ENCODE measurements at places on chromosomes 6 and 20.

DNA sequence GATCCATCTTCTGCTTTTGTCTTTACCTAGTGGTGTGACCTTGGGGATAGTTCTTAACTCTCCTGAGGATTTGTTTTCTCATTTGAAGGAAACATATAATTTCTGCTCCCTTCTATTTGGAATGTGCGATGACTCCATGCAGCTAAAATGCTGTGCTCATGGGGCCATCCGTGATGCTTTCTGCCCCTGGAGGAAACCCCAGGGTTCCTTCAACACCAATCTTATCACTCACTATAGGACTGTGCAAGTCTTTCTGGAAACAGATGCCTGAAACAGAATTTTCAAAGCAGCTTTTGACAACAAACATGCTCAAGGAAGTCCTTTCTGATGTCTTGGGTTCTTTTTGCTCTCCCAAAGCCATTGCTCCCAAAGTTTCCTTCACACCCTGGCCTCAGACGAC, 128.8 kb upstream of the GGTLC1 start:
- no peak for DNase-seq

GRCh38 chr6:8764733-8765132, 329.4 kb upstream of the SLC35B3 start:
- DNase-seq = no peak

- no peak for DNase-seq
These were observed 266.6 kb downstream of the COL12A1 start for GRCh38 chr6:74939151-74939708.

GRCh38 chr6:105021399-105021798, 64.5 kb downstream of the LIN28B start:
- no peak for DNase-seq

GRCh38 chr6:4849226-4850022, 73.2 kb downstream of the CDYL start:
- no peak for DNase-seq

- DNase-seq = no peak
These were observed 55.7 kb downstream of the LRRC1 start for GRCh38 chr6:53850527-53850926.

GRCh38 chr6:27375613-27376079, 12.9 kb upstream of the ZNF391 start:
- no peak for DNase-seq

DNA sequence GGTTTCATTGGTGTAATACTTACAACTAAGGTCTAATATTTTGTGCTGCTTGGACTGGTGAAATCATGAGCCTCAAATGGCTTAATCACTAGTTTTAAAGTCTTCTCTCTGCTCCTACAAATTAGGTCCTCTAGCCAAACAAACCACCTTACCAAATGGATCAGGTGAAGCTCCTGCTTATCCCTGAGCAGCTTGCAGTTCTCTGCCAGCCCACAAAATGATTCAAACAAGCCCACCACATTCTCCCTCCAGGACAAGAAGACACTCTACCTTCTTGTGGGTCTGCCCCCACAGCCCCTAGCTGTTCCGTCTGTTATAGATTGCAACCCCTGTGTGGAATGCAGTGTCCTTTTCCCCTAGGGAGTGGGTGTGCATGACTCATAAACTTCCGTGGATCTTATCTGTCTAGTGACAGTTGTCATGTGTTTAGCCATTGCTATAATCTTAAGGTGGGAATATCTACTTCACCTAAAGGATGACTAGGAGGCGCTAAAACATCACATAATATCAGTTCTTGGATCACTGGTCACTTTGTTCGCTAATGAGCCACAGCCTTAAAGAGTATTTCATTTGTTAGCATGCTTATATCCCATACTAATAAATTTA, 940.5 kb upstream of the MANEA start:
- no peak for DNase-seq

DNA sequence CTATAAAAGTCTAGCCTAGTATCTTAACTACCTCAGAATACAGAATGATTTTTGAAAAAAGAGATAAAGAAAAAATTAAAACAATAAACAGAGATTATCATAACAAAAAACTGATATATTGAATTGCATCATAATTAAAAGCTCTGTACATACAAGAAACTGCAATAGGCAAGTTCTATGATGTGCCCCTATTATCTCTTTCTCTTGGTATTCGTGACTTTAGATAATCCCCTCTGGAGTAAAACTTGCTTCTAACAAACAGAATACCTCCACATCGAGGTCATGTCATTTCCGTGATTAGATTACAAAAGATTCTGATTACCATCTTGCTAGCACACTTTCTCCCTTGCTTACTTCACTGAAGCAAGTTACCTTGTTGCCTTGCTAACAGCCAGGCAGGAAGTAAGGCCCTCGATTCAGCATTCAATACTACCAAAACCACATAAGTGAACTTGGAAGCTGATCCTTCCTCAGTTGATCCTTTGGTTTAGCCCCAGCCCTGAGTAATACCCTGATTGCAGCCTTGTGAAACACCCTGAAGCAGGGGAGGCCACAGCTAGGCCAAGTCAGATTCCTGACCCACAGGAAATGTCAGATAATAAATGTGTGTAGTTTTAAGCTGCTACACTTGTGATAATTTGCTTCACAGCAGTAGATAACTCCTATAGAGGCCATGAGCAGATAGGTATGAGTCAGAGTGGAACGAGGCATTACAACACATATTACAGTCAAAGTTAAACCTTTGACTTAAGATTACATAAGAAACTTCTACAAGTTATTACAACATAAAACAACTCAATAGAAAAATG, 53.7 kb upstream of the TMX4 start:
- no peak for DNase-seq

DNA sequence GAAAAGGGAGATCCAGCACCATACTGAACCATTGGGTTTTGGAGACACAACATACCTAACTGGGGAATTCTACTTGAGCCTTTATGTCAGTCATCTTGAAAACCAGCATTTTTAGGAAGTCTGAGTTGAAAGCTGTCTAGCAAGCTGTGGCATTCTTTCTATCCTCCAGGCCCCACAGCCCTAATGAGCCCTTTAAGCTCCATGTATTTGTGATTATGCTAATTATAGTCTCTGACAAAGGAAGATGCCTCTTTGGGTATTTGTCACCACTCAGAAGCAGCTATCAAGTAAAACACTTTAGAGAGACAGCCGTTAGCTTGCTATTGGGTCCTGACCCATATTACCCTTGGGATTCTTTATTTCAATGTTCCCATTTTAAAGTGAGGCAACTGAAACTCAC, 159.5 kb upstream of the MANEA start:
- no peak for DNase-seq

- no peak for DNase-seq
These were observed 199.1 kb downstream of the COL9A1 start for GRCh38 chr6:70103798-70104197.

GRCh38 chr6:76644231-76644630, 571.8 kb upstream of the IMPG1 start:
- DNase-seq = no peak

All from stimulated activated CD4-positive, alpha-beta T cell treated with anti-CD3 and anti-CD28 coated beads, Interleukin-1b, Interleukin-23, amount 100 ng/mL, for 24 hours (primary cell).